ENCODE measurements at places on chromosomes 7 and 10.
A peak's percentile ranks its signal among the peaks of the same experiment; 100 is the strongest.

DNA sequence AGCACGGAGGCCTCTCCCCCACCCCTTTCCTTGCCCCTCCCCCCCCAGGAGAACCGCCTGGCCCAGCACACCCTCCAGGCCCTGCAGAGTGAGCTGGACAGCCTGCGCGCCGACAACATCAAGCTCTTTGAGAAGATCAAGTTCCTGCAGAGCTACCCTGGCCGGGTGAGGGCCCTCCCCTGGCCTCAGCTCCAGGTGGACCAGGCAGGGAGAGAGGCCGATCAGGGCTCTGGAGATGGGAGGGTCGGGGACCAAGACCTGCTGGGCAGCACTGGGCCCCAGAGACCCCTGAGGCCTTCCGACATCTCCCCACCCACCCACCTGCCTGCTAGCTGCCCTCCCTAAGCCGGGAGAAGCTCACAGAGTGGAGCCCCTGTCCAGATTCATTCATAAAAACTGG, 8.8 kb upstream of the SH2B2 start:
- no peak for DNase-seq

DNA sequence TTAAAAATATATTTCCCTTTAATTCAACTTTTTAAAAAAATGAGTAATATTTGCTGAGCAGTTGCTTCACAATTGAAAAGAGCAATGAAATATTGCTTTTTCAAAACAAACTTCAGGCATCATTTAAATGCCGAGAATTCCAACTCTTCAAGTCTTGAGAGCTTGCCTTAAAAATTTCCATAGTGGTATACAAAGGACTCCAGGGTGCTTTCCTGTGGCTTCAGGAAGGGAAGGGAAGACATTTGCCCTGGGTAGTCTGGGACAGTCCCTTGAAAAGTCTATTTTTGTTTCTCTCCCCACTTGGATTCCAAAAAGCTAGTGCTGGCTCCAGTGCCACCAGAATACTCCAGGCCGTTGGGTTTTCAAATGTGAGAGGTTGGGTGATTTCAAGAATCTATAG, 71.7 kb downstream of the HYCC1 start:
- DNase-seq: no peak

GRCh38 chr7:55309040-55309991, 55.8 kb upstream of the LANCL2 start:
- DNase-seq: peak; percentile 43

GRCh38 chr7:71517940-71518699, 386.2 kb downstream of the GALNT17 start:
- no peak for DNase-seq

DNA sequence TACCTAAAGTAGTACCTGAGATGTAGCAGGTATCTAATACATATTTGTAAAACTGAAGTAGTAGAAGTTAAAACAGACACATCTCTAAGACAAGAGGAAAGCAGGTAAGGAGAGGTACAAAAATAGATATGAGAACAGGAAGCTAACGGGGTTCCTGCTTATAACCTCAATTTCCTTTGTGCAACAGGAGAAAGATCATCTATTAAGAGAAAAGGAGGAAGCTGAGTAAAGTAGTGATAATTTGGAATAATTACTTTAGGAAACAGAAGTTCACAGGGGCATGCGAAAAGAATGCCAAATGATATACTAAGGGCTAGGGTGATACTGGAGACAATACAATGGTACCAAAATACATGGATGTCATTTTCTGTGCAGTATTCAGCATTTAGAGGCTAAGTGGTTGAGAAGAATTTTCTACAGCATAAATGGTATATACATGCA, 108.7 kb downstream of the NRBF2 start:
- DNase-seq: no peak

- DNase-seq: no peak
Measured at GRCh38 chr7:56062382-56062781, 1.7 kb upstream of the SUMF2 start.

GRCh38 chr10:97280783-97281182, 11.7 kb downstream of the ARHGAP19 start:
- no peak for DNase-seq

DNA sequence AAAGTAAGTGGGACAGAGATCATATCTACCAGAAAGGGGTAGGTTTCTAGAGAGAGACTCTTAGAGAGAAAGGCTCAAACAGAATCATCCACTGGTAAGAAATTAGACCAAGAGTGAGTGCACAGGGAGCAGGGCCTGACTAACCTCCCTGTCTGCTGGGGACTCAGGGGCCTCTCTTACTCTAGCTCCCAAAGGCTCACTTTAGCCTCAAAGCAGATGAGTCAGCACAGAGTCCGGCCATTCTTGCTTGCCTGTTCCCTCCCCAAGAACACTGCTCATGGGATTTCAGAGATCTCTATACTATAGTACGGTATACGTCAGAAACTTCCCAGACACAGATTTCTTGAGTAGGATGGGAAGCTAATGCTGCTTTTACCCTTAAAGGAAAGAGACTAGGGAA, 32.7 kb downstream of the RBM28 start:
- no peak for DNase-seq

DNA sequence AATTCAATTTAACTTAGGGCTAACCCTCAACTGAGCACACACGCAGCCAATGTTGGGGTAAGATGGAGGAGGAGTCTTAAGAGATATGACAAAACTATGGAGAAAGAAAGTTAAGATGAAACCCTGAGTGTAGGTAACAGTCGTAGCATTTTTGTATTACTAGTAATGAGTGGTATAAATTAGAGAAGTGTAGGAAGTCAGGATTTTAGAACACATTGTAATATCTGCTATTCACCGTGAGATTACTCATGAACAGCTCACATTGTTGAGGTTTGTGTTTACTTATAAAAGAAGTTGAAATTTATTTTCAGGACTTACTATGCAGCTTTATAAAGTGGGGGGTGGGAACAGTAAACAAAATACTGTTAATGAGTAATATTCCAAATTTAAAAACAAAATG, 107.2 kb downstream of the ARHGAP21 start:
- no peak for DNase-seq

DNA sequence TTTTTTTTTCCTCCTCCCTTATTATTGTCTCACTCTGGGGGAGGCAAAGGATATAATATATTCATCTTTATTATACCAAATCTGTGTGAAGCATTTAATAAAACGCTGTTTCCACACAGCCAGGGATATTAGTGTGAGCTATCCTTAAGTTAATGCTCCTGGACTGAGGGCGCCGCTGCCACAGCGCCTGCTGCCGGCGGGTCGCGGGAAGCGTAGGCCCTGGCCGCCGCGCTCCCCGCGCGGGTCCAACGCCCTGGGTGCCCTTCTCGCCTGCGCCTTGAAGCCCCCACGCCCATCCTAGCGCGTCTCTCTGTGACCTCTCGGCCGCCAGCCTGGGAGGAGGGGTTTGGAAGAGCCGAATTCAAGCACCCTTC, 9.5 kb upstream of the LBX1 start:
- peak; percentile 35 for DNase-seq

DNA sequence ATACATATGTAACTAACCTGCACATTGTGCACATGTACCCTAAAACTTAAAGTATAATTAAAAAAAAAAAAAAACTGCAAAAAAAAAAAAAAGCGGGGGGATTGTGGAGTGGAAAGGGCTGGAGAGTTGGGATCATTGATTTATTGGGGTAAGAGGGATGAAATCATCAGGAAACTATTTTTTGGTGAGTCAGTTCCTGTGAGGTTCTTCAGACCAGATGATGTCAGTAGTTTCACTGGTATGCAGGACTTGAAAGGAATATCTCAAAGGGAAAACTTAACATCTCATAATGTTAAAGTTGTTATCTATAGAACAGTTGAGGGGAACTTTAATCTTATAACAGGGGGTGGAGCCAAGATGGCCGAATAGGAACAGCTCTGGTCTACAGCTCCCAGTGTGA, 32.6 kb upstream of the TECTB start:
- no peak for DNase-seq

GRCh38 chr7:143429770-143430698, 13.2 kb upstream of the TAS2R60 start:
- no peak for DNase-seq

DNA sequence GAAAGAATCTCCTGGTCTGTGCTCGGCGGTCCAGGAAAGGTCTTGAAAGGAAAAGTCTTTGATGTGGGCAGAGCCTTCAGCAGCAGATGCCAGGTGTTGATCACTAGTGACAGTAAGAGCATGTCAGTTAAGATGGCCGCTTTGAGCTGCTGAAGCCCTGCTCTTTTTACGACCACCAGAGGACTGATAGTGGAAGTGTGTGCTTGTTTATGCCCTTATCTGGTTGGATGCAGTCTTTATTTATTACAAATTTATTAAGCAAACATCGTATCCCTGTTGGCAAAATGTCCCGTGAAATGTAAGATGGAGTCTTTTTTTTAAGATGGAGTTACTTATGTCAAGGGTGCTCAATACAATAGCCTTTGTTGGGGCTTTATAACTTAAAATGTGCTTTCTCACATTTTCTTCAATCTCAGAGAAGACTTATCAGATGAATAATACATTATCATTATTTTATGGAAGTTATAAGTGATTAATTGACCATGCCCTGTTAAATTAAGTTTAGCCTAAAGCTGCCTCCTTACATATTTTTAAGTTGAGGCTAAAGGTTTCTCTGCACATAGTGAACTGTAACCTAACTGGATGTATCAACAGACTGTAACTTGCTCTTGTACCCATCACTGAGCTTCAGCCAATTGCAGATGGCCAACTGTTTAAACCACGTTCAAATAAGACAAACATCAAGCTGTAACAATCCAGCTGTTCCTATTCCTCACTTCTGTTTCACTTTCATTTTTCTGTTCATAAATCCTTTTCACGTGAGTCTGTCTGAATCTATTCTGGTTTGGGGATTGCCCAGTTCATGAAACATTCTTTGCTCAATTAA, 97.4 kb upstream of the PIK3CG start:
- DNase-seq: no peak

- no peak for DNase-seq
Measured at GRCh38 chr10:110032801-110033700, 25.3 kb downstream of the ADD3 start.

DNA sequence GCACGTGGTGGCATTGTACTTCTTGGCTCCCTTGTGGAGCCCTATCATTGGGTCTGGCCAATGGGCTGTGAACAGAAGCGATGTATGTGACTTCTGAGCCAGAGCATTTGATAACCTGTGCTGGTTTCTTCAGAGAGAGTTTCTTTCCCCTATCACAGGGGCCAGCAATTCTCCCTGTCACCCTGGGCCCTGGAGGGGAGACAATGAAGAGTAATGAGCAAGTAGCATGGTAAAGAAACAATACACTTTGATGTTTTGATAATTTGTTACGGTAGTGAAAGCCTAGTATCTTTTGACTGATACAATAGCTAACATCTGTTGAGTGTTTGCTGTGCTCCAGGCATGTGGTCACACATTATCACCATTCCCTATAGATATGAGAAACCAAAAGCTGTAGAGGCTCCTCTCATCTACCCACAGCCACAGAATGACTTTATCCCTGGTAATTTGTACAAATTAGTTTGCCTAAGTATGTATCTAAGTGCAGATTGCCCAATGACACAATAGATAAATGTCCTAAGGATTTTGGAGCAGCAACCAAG, 113.4 kb upstream of the SVIL start:
- no peak for DNase-seq

All from Right ventricle myocardium superior (tissue), 1 donor.